Occipital lobe (tissue), 3 donors: ENCODE measurements at places on chromosomes 6 and 20. TPM values are rescaled to one million over a fixed set of nuclear protein-coding genes. Genes with fewer than 3 reads are reported as not detected.

DNA sequence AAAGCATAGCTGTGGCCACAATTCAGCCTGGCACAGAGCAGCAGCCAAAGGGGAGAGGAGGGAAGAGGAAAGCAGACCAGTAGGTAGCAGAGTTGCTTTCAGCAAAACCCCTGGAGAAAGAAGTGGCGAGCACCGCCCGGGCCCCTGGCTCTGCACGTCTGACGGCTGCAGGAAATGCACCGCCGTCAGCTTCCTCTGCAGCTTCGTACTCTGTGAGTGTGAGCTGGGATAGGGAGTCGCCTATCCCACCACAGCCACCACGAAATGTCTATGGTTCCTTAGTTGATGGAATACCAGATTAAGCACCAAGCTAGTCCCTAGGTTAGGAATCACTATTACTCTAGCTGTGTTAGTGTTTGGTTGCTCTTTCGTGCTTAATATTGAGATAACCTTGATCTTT is 79.9 kb upstream of the NAA20 start:
- no peak for DNase-seq

DNA sequence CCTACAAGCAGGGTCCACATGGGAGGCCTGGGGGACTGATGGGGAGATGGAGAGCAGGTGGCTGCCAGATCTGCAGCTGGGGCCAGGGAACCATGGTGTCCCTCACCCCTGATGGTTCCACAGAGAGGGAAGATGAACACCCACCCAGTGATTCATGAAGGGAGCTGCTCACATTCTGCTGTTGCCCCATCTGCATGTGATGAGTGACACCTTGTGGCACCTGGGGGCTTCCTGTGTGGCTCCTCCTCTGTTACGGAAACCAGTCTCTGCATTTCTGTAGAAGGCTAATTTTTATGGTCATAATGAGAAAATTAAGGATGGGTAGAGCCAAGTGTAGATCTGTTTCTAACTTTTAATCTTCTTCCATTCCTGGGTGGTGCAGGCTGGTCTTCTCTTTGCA is 217.1 kb downstream of the SMOC2 start:
- no peak for DNase-seq

DNA sequence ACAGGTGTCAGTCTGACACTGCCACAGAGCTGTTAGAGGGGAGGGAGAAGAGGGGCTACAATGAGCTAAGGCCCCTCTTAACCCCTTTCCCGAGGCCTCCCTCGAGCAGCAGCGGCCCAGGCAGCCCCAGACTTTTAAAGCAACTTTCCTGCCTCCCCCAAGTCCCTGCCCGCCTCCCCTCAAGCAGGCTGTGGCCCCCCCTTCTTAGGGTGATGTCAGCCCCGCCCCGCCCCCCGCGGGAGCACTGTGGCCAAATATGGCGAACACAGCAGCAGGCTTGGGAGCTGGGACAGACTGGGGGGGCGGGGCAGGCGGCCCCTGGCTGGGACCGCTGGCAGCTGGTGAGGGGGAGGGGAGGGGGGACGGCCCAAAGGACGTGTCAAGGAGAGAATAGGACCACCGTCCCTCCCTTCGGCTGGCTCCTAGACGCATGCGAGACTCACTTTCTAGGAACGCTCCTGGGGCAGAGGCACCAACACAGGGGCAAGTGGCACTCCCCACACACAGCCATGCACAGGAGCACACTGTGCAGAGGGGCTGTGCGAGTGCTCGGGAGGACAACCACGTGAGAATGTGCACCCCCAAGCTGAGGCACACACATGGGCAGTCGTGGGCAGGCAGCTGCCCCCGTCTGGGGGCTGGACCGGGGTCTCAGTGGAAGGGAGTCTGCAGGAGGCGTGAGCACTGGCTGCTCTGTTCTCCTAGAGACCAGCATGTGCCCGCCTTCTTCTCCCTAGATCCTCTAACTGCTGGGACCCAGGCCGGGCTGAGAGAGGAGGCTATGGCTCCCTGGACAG is 6.7 kb downstream of the TEAD3 start:
- DNase-seq: no peak

DNA sequence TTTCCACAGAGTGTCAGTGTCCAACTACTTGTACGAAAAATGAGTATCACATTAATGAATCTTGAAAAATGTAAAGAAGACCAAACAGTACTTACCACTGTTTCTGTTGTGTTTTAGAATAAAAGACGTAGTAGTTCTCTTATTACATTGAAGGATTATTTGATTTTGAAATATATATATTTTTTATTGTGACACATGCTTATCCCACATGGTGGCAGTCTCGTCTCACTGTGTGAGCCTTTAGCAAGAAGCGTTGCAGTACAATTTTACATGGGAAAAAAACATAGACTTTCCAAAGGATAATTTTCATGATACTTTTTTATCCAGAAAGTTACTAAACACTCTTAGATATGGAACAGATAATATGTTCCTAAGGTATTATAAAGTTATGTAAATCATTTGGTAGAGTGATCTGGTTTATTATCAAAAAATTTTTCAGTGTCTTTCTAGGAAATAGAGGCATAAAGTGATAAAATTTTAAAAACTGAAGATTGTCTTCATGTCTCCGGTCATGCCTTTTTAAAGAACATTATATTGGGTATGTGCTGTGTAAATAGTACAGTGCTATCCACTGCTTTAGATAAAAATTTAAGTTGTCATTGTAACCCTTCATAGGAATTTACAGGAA is 117.5 kb upstream of the SAMD5 start:
- no peak for DNase-seq

Gene WFDC5
- total RNA-seq: not detected

GRCh38 chr6:168428863-168429262 is 12.1 kb upstream of the SMOC2 start:
- no peak for DNase-seq

GRCh38 chr20:58017231-58017969 is 211.1 kb downstream of the ANKRD60 start:
- DNase-seq: peak; percentile 78

GRCh38 chr6:135114355-135115145 is 59.9 kb upstream of the HBS1L start:
- no peak for DNase-seq

- no peak for DNase-seq
Measured at GRCh38 chr20:31580706-31581105, 24.4 kb upstream of the ID1 start.

GRCh38 chr6:20704325-20705025 is 170.2 kb downstream of the CDKAL1 start:
- DNase-seq: no peak

DNA sequence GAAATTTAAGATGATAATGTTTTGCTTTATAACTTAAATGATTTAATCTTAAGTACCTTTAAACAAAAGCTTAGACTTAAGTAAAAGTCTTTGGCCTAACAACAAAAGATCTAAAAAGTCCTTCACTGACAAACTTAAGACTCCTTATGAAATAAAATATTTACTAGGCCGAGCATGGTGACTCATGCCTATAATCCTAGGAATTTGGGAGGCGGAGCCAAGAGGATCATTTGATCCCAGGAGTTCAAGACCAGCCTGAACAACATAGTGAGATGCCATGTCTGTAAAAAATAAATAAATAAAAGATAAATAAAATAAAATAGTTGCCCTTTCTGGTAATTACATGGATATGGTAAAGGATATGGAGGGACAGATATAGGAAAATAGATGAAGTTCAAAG is 12.4 kb downstream of the KATNA1 start:
- DNase-seq: no peak

GRCh38 chr6:20400456-20401204 is 1.0 kb upstream of the E2F3 start:
- DNase-seq: no peak

- no peak for DNase-seq
Measured at GRCh38 chr20:45268531-45268930, 14.2 kb upstream of the SLPI start.

Gene EMILIN3
- total RNA-seq: 3.1 TPM
